Right renal pelvis (tissue), 4 donors: ENCODE measurements at places on chromosomes 3 and 15. TPM values are rescaled to one million over a fixed set of nuclear protein-coding genes. Genes with fewer than 3 reads are reported as not detected.
A peak's percentile ranks its signal among the peaks of the same experiment; 100 is the strongest.

DNA sequence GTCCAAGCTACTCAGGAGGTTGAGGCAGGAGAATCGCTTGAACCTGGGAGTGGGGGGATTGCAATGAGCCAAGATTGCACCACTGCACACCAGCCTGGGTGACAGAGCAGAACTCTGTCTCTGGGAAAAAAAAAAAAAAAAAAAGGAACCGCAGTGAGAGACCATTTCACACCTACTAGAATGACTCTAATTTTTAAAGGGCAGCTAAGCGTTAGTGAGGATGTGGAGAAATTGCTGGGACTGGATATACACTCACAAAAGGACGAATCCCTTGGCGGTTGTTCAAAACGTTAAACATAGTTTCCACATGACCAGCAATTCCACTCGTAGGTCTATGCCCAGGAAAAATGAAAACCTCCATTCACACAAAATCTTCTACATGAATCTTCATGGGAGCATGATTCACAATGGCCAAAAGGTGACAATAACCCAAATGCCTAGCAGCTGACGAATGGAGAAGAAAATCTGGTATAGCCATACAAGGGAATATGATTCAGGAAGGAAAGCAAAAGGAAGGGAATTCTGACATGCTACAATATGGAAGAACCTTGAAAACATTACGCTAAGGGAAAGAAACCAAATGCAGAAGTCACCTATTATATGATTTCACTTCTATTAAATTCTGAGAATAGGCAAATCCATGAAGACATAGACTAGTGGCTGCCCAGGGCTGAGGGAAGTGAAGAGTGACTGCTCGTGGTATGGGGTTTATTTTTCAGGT is 127.0 kb downstream of the CHSY1 start:
- no peak for DNase-seq

- DNase-seq, result peak; percentile 44
These were observed 49.3 kb downstream of the TMOD3 start for GRCh38 chr15:51878446-51879386.

- DNase-seq, result no peak
These were observed 604 bp upstream of the TJP1 start for GRCh38 chr15:29822684-29823459.

DNA sequence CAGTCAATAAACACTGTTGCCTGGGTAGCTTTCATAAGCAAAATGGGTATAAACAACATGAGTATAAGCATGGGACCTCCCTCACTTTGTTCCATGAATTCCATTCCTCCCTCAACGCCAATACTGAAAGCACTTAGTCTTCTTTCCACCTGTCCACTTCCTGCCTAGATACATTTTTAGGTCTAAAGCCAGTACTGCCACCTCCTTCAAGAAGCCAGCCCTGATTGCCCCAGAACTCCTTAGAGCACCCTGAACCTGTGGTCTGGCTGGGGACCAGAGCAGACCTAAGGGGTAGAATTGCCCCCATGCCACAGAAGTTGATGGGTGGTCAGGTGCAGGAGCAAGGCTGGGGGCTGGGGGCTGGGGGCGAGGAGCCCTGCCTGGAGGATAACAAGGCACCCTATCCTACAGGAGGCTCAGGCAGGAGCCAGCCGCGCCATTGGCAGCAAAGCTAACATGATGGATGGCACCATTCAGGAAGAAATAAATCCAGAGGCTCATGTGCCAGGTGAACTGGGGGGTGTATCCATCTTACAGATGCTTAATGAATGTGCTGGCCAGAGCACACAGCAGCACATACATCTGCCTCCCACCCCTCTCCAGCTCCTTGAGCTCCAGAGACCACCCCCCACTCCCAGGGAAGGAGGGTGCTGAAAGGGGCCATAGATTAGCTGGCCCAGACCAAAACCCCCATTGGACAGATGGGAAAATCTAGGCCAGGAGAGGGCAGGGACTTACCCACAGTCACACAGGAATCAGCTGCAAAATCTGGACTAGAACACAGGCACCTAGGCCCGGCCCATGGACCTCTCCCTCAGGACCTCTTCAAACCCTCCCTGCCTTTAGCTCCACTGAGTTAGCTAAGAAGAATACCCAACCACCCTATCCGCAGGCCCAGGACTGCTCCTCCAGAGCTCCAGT is 113.8 kb upstream of the LINGO1 start:
- no peak for DNase-seq

DNA sequence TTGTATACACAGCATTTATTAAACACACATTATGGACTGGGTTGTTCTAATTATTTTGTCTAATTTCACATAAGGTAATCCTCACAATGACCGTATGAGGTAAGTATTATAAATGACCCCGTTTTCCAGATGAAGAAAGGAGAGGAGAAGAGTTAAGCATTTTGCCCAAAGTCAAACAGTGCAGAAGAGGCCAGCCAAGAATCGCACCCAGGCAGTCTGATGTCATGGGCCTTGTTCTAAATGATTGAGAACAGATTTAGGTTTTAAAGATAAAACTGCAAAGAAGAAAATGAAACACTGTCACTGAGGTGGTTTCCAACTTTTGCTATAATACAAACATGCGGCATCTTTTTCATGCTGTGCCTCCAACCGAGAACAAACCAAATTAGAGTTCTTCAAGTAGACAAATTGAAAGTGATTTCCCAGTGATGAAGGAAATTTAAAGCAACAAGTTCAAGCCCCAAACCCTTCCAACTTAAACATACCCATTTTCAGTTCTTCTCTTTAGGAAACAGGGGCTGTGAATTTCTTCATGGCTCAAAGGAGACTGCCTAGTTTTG is 155.3 kb downstream of the THRB start:
- DNase-seq, result no peak

GRCh38 chr3:49723296-49723627 is 489 bp downstream of the GMPPB start:
- DNase-seq, result peak; percentile 15

The AADACL2 gene
- not detected for polyA plus RNA-seq

- no peak for DNase-seq
These were observed 331.5 kb upstream of the MCTP2 start for GRCh38 chr15:93899817-93900216.

DNA sequence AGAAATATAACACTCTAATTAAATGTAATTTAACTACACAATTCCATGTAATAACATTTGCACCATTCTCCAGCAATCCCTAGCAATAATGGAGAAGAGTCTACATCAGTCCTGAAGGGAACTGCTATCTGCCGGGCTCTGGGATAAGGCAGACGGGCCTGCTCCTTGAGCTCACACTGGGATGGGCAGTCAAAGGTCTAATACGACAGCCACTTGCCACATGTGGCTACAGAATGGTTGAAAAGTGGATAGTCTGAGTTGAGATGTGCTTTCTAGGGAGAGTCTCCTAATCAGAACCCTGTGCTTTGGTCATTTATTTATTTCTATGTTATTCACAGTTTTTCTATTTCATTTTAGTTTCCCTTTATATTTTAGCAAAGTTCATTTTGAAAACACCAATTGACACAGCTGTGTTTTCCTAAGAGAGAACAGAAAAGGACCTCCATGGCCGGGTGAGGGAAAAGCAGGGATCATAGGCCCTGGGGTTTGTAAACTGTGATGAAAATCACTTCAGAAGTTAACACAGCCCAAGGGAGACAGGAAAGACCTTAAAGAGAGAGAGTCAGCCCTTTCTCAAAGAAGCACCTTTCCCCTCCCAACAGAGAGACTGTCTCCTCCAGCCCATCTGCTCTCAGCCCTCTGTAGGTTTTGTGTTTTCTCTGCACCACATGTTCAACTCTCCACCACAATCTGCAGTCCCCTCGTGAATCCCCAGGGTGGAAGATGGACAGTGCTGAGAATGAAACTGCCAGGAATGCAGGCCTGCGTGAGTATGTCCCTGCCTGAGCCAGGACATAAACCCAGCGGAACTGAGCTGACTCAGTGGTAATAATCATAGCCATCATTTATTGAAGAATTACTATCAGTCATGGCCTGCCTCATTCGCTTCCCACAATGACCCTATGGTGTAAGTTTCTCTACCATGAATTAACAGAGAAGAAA is 11.6 kb downstream of the FSIP1 start:
- DNase-seq, result no peak

- no peak for DNase-seq
These were observed 4.0 kb upstream of the CFAP100 start for GRCh38 chr3:126390751-126391150.

GRCh38 chr3:137852391-137852830 is 88.3 kb downstream of the SOX14 start:
- no peak for DNase-seq

The PCNP gene
- 247 TPM for polyA plus RNA-seq

DNA sequence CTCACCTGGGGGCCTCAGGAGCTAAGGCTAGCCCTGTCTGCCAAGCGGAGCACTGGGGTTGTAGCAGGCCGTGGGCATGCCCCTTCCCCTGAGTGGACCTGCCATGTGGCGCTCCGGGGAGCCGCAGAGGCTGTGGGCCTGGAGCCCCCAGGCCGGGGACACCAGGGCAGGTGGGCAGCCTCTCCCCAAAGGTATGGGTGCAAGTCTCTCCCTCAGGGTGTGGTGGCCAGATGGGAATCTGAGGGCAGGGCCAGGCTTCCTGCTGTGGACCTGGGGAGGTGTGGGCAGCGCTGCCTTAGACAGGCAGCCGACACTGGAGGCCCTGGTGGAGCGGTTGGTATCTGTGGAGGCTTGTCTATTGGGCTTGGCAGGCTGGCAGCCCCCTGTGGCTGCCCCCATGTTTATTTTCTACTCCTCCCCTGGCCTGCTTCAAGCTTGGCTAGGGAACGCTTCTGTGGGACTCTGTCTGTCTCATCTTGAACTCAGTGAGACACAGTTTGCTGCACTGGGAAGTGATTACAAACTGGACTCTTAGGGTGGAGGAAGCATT is 5.9 kb downstream of the ACVR2B start:
- DNase-seq, result no peak

DNA sequence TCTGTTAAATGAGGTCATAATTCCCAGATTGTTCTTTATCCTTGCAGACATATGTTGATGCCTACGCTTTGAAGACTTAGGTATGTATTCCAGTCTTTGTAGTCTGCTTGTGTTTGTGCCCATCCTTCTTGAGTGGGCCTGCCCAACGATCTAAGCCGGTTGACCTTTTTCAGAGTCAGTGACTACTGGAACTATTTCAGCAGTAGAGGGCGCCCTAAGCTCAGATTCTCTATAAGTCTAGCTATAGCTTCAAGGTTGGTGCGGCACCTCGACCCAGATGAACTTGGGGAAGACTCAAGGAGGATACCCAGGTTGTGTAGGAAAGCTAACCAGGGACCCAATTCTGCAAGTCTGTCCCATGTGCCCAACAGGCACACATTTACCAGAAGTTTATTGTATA is 228.8 kb upstream of the PPP2R3A start:
- no peak for DNase-seq

- DNase-seq, result no peak
These were observed 745 bp downstream of the RSL24D1 start for GRCh38 chr15:55195996-55196395.

The RLBP1 gene
- polyA plus RNA-seq, result not detected

DNA sequence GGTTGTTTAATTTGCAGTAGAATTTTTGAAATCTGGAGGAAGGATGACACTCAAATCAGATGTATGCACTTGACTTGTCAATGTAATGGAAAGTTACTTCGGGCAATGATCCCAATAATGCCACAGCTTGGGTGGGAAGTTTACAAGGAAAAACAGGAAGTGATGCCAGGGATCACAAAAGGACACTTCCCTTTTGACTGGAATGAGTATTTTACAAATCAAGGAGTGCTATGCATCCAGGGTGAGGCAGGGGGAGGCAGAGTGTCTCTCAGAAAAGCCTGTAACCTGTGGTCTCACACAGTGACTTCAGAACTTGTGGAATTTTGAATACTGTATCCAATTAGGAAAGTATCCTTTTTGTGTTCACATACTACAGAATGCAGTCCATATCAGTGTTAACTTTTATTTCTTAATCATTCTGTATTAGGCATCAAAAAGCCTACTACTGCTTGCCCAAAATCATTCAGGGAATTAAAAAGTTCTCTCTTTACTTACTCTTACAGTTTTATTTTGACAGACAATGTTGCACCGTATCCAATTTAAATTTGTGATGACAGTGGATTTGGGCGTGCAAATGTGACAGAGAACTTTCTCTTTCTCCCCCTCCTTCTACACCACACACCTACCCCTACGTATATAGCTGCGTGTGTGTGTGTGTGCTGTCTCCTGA is 445.1 kb downstream of the MECOM start:
- no peak for DNase-seq

DNA sequence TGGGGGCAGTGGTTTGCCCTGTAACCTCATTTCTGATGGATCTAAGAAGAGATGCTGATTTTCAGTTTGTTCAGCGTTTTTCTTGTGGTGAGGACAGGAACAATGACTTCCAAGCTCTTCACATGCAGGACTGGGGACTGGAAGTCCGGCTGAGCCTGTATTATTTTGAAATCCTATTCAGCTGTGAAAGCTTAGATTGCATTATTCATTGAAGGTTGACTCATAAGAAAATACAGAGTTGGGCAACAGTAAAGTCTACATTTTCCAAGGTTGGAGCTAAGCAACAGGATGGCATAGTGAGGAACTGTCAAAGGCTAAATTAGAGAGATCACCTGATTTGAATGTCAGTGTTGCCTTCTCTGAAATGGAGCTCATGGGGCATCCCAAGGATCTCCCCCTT is 230.9 kb upstream of the FEZF2 start:
- DNase-seq, result no peak

DNA sequence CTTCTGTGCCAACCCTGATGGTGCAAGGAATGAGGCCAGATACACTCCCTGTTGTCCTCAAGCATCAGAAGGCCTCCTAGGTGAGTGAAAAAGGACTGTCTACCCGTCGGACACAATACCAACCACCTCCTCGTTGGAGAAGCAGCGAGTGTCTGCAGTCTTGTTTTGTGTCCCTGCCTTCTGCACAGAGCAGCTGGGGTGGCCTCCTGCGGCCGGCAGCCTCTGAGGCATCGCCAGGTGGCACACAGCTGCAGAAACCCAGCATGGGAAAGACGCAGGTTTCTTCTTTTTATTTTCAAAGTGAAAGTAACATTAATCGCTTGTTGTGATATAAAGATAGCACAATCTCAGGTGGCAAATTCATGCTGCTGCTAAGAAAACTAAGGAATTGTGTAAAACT is 509.9 kb downstream of the OCA2 start:
- DNase-seq, result no peak

The GOLGA6B gene
- polyA plus RNA-seq, result 0.19 TPM

The RBP2 gene
- polyA plus RNA-seq, result 0.44 TPM

The MUSTN1 gene
- 0.62 TPM for polyA plus RNA-seq

DNA sequence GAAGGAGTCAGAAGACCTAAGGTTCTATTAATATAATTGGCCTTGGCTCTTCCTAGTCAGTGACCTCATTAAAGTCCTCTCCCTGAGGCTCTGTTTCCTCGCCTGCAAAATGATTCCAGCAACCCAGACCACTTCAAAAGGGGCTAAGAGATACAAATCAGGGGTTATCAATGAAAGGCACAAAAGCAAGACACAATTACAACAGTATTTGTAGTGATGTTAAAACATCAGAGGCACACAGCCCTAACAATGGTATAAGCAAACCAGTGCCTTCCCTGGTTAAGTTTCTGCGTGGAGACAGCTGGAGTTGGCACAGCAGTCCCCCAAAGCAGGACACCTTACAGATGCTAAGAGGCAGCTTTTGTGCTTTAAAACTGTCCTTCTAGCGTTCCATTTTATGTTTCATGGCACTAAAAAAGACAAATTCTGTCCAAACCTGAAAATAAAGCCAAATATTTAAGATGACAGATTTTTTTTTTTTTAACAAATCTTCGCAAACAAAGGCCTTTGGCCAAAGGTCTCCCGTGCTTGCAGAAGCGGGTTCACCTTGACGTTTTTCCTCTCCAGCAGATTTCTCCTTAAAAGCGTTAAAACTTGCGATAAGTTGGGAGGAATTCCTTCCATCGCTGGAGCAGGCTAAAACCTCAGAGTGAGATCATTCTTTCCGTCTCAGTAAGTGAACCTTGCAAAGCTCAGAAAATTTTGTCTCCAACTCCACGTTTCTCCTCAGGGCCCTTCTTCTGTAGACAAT is 999 bp downstream of the ZNF280D start:
- no peak for DNase-seq
